ENCODE measurements at places on chromosomes 2 and 18.

GRCh38 chr2:68987021-68987503 lies 12.6 kb downstream of the GKN1 start:
- no peaks in the 10 kb centered on the region for H3K4me1 ChIP-seq
- H3K4me3 ChIP-seq: no peak overlapping the region
- no peak overlapping the region for H3K27ac ChIP-seq
- no peaks in the 10 kb centered on the region for H3K36me3 ChIP-seq

GRCh38 chr2:196389670-196390069 lies 218.3 kb upstream of the STK17B start:
- H3K27ac ChIP-seq: no peak overlapping the region
- H3K27me3 ChIP-seq: no peaks in the 10 kb centered on the region
- no peaks in the 10 kb centered on the region for H3K4me1 ChIP-seq
- DNase-seq: no peak
- no peaks in the 10 kb centered on the region for H3K36me3 ChIP-seq
- H3K4me3 ChIP-seq: no peak overlapping the region

DNA sequence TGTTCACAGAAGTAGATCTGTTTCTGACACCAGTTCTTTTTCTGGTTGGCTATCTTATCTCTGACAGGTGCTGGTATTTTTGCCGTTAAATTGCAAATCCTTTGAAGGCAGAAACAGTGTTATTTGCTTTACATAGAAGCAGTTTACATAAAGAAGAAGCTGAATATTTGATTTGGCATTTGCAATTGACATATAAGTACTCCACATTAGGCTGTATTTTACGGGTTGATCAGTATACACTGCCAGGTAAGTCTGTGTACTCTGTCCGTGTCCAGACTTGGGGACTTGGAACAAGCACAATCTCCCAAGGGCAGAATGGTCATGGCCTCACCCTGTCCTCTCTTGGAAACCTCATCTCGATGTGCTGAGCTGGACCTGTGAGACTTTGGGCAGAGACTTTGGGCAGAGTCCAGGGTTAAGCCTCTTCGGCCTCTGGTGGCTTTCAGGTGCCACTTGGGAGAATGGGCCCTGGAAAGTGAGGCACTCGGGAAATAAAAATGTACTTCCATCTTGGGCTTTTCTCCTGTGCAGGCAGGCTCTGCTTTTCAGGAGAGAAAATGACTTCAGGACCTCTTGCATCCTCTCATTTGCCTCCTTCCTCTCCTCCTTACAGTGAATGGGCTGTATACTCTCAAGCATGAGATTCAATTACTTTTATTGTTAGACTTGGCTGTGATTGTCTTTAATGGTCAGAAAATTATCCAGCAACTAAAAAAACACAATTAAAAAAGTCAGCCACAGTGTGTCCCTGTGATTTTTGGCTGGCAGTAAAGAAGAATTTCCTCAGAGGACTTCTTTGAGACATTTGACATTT lies 108.5 kb downstream of the RAPGEF4 start:
- no peak overlapping the region for H3K27ac ChIP-seq
- no peak overlapping the region for H3K4me3 ChIP-seq
- H3K27me3 ChIP-seq: no peaks in the 10 kb centered on the region
- no peak for DNase-seq
- H3K4me1 ChIP-seq: no peaks in the 10 kb centered on the region

- no peaks in the 10 kb centered on the region for H3K36me3 ChIP-seq
- H3K4me1 ChIP-seq: peaks cover 52% of the 10 kb centered on the region
- no peaks in the 10 kb centered on the region for H3K27me3 ChIP-seq
- H3K27ac ChIP-seq: peak overlapping the region; percentile 86
Measured at GRCh38 chr2:24886691-24887304, 33.2 kb downstream of the ADCY3 start.

DNA sequence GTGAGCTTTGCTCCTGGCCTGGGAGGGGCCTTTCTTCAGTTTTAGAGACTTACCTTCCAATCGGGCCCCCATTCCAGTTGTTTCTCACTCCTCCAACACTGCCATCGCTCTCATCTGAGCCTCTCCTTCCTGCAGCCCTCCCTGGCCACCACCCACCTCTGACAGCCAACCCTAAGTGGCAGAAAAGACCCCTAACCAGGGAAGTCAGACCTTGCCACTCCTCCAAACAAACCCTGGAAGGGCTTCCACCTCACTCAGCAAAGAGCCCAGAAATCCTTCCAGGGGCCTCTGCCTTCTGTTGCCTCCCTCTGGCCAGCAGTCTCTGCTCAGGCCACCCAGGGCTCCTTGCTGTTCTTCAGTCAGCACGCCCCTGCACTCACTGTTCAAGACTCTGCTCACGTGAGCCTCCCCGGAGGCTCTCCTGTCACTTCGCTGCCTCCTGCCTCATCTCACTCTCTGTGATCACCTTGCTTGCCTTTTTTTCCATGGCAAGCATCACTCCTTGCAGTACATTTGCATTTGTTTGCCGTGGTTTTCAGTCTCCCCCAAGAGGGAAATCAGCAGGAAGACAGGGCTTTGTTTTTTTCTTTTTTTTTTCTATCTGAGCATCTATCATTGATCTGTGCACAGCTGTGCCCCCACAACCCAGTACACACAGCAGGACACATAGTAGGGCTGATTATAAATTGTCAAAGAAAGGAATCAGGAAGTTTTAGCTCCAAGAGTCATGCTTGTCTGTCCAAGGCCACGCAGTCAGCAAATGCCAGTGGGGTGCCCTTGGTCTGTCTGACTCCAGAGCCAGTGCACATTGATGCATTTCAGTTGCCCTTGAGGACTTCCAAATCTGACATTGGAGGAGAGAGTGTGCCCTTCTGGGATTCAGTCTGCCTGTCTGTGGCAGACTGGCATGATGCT lies 83.9 kb downstream of the INHBB start:
- DNase-seq: no peak
- H3K4me1 ChIP-seq: no peaks in the 10 kb centered on the region
- H3K4me3 ChIP-seq: no peak overlapping the region
- no peaks in the 10 kb centered on the region for H3K27me3 ChIP-seq
- H3K27ac ChIP-seq: no peak overlapping the region

GRCh38 chr2:203989521-203989920 lies 53.0 kb downstream of the ICOS start:
- H3K4me1 ChIP-seq: no peaks in the 10 kb centered on the region
- no peak overlapping the region for H3K4me3 ChIP-seq
- H3K27me3 ChIP-seq: no peaks in the 10 kb centered on the region

- no peak for DNase-seq
- H3K27ac ChIP-seq: no peak overlapping the region
- no peaks in the 10 kb centered on the region for H3K4me1 ChIP-seq
- peaks cover 11% of the 10 kb centered on the region for H3K27me3 ChIP-seq
- H3K4me3 ChIP-seq: no peak overlapping the region
Measured at GRCh38 chr2:62467475-62468321, 38.3 kb downstream of the TMEM17 start.

All from naive B cell (primary cell).